ENCODE measurements at places on chromosomes 2 and 18.

GRCh38 chr2:230267556-230267955, 42.0 kb downstream of the SP140 start:
- no peak for DNase-seq

DNA sequence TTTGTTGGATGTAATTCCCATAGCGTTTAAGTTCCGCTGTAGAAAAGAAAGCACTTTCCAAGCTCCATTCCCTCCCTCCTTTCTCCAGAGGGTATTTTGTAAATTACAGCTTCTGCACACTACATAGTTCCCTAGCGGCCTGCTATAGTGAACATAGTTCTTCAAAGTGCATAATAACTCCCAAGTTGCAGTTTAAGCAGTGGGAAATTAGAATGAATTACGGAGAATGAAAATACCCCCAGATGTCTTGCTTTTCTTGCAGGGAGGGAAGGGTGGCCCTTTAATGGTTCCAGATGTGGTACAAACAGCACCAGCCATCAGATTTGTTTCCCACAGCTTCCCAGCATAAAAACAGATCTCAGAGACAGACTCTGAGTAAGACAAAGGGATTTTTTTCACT, 893.9 kb downstream of the SUCLG1 start:
- no peak for DNase-seq

DNA sequence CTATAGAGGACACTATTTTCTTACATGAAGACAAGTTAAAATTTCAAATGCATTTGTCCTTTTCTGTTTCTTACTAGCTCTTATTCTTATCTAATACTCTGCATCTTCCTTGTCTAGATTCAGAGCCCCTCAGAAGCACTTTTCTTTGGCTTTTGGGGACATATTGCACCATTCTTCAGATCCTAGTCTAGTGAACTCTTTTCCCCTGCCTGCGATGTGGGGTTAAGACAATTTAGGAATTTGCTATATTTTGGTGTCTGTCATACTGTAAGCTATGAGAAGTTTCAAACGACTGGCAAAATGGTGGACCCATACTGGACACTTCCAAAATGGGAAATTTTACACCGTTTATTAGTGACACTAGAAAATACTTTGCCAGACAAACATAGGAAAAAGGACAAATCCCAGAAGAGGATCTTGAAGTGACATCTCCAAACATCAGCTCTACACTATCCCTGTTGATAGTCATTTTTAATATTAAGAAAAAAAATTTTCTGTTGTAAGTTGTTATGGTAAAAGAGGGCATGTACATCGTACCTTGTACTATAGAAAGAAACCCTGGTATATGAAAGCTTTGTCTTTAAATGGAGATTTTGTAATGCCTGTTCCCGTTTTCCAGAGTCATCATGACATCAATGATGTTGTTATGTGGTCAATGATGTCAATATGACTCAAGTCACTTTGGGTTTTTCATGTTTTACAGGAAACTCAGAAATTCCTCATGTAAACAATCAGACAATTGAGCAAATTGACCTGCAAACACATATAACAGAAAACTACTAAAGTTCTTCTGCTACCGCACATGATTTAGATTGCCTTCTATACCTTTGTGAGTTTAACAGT, 4.4 kb upstream of the KYNU start:
- DNase-seq = no peak

DNA sequence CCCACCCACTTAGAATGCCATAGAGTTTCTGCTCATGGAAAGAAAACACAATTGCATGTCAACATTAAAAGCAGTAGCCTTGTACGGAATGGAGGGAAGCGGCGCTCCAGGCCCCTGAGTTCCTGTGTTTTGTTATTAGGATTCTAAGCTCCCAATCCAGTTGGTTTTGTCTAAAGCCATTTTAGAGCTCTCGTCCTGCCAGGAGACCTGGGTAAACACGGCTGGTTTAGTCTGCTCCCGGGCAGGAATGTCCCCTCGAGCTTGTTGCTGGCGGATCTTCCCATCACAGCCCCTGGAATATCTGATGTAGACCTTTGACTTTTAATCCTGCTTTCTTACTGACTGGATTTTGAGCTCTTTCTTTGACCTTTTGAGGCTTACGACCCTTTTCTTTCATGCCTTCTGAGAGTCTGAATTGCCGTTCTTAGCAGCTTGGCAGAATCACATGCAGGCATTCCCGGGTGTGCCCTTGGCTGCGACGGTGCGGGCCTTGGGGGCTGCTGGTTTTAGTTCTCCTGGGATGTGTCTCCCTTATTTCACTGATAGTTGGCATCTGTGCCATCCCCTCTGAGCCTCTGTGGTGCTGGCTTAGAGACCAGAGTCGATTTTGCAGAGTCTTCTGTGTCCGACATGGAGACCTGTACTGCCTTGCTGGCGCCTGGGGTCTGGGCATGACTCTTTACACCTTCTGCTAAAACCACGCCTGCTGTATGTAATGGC, 25.4 kb downstream of the GREB1 start:
- no peak for DNase-seq

- no peak for DNase-seq
These were observed 143.4 kb upstream of the STK17B start for GRCh38 chr2:196314780-196315179.

- no peak for DNase-seq
These were observed 439.6 kb upstream of the UBE2E3 start for GRCh38 chr2:180540761-180541160.

- DNase-seq = no peak
These were observed 413 bp downstream of the ALKAL2 start for GRCh38 chr2:287471-287885.

DNA sequence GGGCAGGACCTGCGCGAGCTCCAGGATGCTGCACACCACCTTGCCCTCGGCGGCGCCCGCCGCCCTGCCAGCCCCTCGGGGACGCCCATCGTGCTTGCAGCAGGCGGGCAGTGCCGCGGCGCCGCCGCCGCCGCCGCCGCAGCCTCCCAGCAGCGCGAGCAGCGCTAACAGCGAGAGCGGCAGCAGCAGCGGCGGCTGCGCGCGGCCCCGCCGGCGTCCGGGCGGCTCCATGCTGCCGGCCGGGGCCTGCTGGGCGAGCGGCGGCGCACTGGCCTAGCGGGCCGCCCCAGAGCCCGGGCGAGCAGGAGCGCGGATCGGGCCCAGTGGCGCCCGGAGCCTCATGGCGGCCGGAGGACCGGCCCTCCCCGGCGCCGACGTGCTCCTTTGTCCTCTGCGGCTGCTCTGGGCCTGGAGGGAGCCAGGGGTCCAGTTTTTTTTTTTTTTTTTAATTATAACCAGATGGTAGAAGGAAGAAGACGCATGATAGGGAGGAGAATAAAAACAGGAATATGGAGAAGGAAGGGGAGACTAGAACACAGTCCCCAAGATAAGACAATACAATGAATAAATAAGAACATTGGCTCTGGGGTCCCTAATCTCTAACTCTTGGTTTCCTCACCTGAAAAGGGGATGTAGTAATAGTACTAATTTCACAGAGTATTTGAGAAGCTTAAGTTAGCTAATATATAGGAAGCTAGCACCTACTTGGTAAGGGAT, 17.1 kb upstream of the ANKRD62 start:
- no peak for DNase-seq

GRCh38 chr2:9832586-9832985, 10.7 kb upstream of the TAF1B start:
- DNase-seq = no peak

DNA sequence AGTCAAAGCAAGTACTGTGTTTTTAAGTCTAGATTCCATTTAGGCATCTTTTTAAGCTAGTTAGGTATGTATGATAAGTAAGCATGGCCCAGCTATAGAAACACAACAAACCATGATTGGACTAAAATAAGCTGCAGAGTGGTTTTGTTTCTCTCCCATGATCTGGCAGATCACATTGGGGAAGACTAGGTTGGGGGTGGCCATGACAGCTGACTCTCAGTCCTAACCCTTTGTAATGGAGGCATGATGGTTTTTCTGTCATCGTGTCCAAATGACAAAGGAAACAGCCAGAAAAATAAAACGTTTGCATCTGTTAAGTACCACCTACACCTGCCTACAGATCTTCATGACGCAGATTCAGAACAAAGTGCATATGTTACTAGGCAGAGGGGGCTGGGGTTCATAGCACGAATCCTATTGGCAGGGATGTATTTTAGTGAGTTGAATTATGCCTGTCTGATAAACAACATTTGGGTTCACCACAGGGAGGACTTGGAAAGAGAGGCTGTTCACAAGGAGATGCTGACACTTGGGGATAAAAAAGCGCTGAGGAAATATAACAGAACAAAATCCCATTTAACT, 33.8 kb upstream of the GALNT5 start:
- peak; percentile 14 for DNase-seq

DNA sequence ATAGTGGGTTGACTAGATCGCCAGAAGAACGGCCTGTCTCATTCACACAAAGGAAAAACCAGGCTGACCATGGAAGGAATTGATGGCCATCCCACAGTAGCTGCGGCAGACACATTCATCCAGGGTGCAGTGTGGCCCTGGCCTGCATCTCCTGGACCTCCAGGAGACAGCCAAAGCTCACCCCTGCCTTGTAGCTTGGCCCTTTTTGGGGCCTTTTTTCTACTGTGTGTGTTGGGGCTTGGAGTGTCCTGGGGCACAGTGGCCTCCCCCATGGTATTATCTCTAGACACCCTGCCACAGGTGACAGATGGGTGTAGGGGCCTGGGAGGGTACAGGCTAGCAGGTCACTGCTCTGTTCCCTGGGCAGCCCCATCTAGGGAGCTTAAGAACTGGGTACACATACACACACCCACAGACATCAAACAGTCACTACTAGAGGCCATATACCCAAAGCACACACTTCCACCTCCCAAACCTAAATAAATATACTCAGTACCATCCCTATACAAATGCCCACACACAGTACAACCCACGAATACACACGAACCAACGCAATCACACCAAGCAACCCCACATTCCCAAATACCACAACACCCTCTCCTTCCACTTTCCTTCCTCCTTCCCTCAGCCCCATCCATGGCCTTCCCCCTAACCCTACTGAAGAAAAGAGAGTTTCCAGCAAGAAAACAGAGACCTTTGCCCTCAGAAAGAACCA, 8.6 kb downstream of the EN1 start:
- DNase-seq = no peak

DNA sequence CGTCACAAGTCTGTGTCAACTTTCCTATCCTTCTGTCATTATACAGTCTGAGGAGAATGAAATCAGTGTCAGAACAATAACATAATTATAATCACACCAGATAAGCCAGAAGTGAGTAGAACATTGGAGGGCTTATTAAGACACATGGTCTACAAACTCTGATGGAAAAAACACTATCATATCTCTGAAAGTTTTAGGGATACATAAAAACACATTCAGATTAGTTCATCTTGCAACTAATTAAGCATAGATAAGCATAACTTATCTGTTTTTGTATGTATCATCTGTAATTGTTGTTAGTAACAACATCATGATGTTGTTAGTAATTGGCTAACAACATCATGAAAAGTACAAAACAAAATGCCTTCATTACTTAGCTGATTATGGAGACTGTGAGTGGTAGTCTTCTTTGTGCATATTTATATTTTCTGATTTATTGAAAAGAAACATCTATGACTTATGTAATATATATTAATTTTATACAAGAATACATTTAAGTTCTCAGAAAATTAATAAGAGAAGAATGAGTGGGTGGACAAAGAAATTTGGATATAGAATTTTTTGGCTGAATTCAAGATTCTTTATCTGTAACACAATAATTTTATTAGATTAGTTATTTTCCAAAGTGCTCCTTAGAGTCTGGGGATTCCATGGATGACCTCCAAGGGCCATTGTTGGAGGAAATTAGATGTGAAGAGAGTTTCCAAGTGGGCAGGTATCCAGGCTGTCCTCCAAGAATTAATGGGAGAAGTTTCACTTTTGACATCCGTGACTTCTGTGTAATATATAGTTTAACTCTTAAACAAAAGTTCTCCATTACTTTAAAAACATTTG, 16.9 kb upstream of the CCDC102B start:
- no peak for DNase-seq

GRCh38 chr2:36568516-36569246, 29.3 kb downstream of the FEZ2 start:
- peak; percentile 26 for DNase-seq

- peak; percentile 2 for DNase-seq
These were observed 173.3 kb upstream of the MGAT5 start for GRCh38 chr2:134080386-134081089.

GRCh38 chr18:28984731-28985130, 807.8 kb upstream of the CDH2 start:
- no peak for DNase-seq

- no peak for DNase-seq
These were observed 996.2 kb upstream of the FANCL start for GRCh38 chr2:59237311-59237710.

DNA sequence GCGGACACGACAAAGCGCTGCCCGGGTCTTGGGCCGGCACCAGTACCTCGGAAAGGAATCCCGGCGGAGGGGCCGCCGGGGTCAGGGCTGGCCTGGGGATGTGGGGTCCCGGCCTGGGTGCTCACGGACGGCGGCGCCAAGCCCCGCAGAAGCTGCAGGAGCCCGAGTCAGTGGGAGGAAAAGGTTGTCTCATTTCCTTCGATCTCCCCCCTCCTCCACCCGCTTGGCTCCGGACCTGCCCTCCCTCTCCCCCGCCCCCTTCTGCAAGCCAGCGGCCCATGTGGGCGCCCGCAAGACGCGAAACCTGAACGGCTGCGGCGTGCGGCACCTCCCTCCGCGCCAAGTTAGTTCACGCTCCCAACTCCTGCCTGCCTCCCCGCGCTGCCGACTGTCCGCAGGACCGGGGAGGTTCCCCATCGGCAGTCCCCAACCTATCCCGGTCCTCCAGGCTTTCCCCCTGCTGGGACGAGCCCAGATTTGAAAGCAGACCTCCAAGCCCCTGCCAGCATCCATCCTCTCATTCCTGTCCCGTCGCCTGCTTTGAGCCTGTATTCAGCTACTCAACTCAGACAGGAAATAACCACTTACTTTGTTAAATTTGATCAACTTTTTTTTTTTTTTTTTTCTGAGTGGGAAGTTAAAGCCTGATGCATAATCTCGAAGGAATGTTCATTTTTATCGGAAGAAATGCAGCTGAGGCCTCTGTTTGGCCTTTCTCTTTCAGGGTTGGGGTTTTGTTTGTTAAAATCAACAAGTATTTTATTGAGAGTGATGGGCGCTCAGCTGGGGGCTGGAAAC, at the start of gene EVA1A:
EVA1A (minus strand) TSS at position 172 of the 798 bp plus-strand sequence. CDS start 42,799 bp downstream, outside the sequence.
- no peak for DNase-seq

DNA sequence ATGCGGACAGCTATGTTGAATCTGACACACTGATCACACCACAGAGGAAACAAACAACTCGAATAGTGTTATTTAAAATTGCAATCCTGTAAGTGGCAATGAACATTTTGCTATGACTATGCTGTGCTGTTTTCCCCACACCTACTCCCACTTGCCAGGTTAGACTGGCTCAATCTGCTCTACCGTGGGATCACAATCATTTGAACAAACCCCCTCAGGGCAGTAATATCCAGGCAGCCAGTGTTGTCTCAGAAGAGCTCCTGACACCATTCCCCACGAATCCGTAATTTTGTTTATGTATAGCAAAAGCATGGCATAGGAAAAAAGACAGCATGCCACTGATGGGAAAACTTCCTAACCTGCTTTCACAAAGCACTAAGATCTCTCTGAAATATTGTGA, 284.3 kb downstream of the ERBB4 start:
- no peak for DNase-seq

DNA sequence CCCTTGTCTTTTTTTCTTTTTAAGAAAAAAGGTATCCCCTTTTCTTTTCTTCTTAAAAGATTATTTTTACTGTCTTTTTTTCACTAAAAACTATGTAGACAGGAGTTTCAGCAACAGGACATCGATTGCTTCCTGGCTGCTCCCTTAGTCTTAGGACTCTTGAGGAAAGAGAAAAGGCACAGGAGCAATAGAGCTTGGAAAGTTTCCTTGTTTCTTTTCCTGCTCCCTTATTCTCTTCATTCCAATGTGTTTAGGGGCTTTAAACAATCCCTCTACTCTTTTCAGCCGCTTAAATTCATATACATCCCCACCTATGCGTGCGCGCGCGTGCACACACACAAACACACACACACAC, 225.9 kb upstream of the FBXO11 start:
- no peak for DNase-seq

Measured in pons (tissue), 1 donor.